ENCODE measurements at places on chromosomes 3 and 15.

GRCh38 chr3:194262176-194262924 lies 88.8 kb downstream of the CPN2 start:
- DNase-seq, result no peak

DNA sequence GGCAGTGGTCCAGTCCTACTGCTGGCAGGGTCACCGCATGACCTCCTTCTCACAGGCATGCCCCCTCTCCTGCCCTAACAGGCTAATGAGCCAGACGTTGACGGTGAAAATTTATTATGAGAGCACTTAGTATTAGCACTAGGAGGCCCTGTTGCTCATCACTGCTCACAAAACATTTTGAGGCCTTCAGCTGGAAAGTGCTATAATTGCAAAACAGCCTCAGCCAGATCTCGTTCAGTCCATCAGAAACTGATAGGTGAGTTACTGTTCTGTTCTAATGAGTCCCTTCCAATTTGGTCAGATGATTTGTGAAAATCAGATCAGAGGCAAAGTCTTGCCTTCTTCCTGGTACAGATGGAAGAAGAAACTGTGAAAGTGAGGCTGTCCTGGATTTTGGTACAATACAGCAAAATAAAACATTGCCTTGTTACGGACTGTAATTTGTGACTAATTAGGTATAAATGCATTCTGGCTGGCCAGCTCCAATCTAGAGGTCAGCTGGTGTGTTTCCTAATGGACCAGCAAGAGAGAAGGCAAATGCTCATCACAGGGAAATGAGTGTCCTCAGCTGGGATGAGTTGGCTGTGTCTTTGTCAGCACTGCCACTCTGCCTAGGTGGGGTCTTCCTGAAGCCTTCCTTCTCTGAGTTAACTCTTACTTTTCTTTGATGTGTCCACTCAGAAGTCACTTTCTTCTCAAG lies 316.8 kb downstream of the CHST2 start:
- no peak for DNase-seq

GRCh38 chr15:64412216-64412615 lies 24.6 kb downstream of the TRIP4 start:
- no peak for DNase-seq

- no peak for DNase-seq
These were observed 93.1 kb downstream of the ATP10A start for GRCh38 chr15:25770031-25770430.

Data from T-helper 1 cell (primary cell).